ENCODE measurements at places on chromosomes 6 and 20.

DNA sequence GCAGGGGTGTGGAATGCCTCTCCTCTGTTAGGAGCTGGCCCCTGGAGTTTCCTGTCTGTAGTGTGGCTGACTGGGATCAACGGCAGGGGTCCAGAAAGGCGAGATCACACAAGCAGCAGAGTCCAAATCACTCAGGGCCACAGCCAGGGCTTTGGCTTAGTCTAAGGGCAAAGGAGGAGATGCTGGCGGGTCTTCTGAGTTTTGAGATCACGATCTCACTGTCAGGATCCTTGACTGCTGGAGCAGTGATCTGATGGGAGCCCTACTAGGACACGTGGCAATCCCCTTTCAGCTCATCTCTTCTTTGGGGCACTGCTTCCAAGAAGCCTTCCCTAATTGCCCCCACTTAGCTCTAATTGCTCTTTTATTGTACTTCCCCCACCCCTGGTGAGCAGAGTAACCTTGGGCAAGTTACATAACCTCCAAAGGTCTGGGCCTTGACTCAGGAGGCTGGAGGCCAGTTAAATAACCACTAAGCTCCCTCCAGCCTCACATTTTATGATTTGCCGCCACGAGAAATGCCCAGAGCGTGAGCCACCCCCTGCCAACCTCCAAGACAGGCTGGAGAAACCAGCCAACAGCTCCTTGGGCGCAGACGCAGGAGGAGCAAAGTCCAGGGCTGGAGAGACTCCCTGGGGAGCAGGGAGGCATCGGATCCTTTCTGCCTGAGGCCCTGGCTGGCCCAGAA lies 12.0 kb downstream of the KCNK5 start:
- H3K27ac ChIP-seq = peak overlapping the region; percentile 24
- H3K4me1 ChIP-seq = peaks cover 65% of the 10 kb centered on the region
- no peak for DNase-seq
- H3K36me3 ChIP-seq = peaks cover 79% of the 10 kb centered on the region
- no peaks in the 10 kb centered on the region for H3K27me3 ChIP-seq
- no peak overlapping the region for H3K4me3 ChIP-seq

DNA sequence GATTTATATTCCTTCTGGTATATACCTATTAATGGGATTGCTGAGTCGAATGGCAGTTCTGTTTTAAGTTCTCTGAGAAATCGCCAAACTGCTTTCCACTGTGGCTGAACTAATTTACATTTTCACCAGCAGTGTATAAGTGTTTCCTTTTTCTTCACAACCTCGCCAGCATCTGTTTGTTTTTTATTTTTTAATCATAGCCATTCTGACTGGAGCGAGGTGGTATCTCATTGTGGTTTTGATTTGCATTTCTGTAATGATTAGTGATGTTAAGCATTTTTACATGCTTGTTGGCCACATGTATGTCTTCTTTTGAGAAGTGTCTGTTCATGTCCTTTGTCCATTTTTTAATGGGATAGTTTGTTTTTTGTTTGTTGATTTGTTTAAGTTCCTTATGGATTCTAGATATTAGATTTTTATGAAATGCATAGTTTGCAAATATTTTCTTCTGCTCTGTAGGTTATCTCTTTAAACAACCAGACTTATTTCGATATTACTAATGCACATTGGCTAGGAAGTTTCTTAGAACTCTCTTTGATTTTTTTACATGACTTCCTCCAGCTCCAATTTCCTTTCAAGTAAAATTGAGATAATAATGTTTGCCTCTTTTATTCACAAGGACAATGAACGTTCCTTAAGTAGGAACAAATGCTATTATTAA lies 12.2 kb upstream of the VNN1 start:
- H3K27me3 ChIP-seq = no peaks in the 10 kb centered on the region
- peaks cover 18% of the 10 kb centered on the region for H3K4me1 ChIP-seq
- no peak overlapping the region for H3K27ac ChIP-seq
- DNase-seq = no peak
- H3K4me3 ChIP-seq = no peak overlapping the region
- no peaks in the 10 kb centered on the region for H3K36me3 ChIP-seq

DNA sequence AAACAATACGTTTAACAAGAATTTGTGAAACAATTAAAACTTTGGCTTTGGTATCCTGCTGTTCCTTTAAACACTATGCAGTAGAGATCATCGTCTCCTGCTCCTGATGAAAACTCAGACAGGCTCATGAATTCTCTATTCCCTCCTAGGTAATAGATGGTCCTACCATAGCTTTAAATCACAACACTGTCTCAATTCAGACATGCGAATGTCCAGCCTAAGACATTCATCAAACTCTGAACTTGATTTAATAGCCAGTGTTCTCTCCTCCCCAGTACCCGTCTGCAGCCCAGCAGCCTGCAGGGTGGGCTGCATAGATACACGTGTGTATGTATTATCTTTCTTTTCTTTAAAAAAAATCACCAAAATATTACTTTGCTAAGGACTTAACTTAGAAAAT lies 232.8 kb downstream of the TTLL2 start:
- no peaks in the 10 kb centered on the region for H3K27me3 ChIP-seq
- no peak overlapping the region for H3K27ac ChIP-seq
- no peaks in the 10 kb centered on the region for H3K36me3 ChIP-seq
- H3K4me3 ChIP-seq = no peak overlapping the region

DNA sequence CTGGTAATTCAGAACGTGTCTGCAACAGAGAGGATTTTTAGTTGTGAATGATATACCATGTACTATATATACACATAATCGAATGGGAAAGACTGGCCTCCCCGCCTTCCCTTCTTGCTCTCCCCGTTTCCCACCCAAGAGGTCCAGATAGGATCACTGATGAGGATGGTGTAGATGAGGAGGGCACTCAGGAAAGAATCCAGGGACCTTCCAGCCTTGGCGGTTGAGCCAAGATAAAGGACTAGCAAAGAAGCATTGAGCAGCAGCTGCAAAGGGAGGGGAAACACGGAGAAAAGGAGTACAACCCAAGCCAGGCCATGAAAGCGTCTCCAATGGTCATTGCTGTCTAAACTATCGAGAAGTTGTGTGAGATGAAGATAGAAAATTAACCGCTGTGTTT lies 84.0 kb upstream of the EXOC2 start:
- no peak for DNase-seq
- no peak overlapping the region for H3K27ac ChIP-seq
- no peaks in the 10 kb centered on the region for H3K4me1 ChIP-seq
- H3K27me3 ChIP-seq = peaks cover 39% of the 10 kb centered on the region
- H3K36me3 ChIP-seq = no peaks in the 10 kb centered on the region

- no peak for DNase-seq
- H3K4me3 ChIP-seq = no peak overlapping the region
- no peak overlapping the region for H3K27ac ChIP-seq
- H3K27me3 ChIP-seq = no peaks in the 10 kb centered on the region
Measured at GRCh38 chr20:15928946-15929345, 644.3 kb downstream of the KIF16B start.

DNA sequence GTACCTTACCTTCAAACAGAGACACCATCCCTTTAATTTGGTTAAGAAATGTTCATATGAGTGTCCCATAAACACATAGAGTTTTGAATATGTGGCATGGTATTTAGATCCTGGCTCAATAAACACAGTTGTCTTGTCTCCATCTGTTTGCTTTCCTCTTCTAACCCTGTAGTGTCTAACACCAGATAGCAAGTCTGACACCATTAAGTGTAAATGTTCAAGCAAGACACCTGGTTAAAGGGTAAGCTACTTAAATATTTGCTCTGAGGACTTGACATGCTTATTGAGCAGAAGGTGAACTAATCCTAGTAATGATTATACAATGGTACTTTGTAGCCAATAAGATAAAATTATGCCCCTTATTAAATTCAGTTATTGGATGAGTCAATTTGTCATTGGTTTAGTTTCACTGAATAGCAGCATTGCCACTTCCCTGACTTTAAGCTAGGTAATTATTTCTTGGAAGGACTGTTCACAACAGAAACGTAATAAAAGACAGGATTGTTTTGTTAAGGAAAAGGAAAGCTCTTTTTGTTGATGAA lies 26.9 kb upstream of the GOPC start:
- no peak overlapping the region for H3K27ac ChIP-seq
- peaks cover 3% of the 10 kb centered on the region for H3K36me3 ChIP-seq
- no peak for DNase-seq
- no peak overlapping the region for H3K4me3 ChIP-seq
- H3K27me3 ChIP-seq = peaks cover 6% of the 10 kb centered on the region

DNA sequence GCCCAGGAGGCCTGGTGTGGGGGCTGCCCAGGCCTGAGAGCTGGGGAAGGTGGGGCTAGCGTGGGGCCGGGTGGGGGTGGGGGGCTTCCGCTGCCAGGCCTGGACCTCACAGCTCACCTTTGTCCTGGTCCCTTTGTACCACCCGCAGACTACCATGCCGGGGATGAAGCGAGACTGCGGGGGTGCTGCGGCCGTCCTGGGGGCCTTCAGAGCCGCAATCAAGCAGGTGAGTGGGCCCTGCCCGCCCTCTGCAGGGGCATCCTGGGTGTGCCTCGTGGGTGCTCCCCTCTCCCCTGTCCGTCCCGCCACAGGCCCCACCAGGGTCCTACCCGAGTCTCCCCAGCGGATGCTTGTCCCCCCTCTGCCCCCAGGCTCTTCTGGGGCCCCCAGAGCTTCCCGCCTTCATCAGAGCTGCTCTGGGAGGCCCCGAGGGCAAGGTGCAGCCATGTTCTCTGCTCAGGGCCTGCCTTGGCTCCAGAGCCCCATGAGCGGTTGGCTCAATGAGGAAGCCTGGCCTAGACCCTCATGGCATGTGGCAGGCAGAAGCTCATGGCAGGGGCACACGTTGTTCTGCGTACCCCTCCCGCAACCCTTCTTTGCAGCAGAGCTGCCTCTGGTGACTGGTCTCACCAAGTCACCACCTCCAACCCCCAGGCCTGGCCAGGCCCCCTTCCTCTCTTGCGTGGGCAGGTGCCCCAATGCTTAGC lies 14.5 kb downstream of the NPEPL1 start:
- peak; percentile 5 for DNase-seq
- peaks cover 31% of the 10 kb centered on the region for H3K36me3 ChIP-seq
- H3K27ac ChIP-seq = no peak overlapping the region

GRCh38 chr20:13002251-13002650 lies 6.5 kb upstream of the SPTLC3 start:
- no peak overlapping the region for H3K27ac ChIP-seq
- no peak overlapping the region for H3K4me3 ChIP-seq
- H3K36me3 ChIP-seq = no peaks in the 10 kb centered on the region
- no peaks in the 10 kb centered on the region for H3K4me1 ChIP-seq
- H3K27me3 ChIP-seq = peaks cover 5% of the 10 kb centered on the region

DNA sequence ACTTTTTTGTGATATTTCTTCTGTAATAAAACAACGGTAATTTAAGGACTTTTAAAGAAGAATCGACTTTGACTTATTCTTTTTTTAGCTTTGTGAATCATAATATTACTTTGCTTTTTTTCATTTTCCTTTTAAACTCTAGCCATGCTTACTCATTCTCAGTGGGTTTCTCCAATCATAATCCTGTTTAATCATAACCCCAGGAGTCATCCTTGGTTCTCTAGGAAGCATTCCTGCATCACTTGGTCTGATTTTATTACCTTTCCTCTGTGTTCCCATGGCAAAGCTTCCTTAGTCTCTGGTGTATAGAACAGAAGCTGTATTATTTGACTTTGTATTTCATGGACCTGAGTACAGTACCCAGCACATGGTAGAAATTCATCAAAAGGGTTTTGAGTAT lies 223.5 kb downstream of the CDKAL1 start:
- no peaks in the 10 kb centered on the region for H3K27me3 ChIP-seq
- no peak overlapping the region for H3K27ac ChIP-seq
- DNase-seq = no peak
- peaks cover 18% of the 10 kb centered on the region for H3K36me3 ChIP-seq

DNA sequence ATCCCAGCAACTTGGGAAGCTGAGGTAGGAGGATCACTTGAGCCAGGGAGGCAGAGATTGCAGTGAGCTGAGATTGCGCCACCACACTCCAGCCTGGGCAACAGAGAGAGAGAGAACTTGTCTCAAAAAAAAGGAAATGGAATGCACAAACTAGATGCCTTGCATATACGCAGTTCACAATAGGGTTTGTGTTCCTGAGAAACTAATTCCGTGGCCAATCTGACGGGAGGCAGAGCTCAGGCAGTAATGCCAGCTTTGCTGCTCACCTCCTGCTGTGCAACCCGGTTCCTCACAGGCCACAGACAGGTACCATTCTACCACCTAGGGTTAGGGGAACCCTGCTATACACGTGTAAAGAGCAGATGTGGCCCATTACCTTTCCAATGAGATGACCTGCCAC lies 1.4 kb downstream of the CDK5RAP1 start:
- no peak for DNase-seq
- H3K27ac ChIP-seq = no peak overlapping the region
- H3K4me1 ChIP-seq = peaks cover 30% of the 10 kb centered on the region
- peak overlapping the region; percentile 98 for H3K4me3 ChIP-seq

Measured in activated T-helper 2 cell treated with anti-CD3 and anti-CD28 coated beads, Interferon-gamma antibody, Interleukin-2, Interleukin-4, amounts not matched to agents 10 μg/mL and 5 μg/mL and 100 μg/mL, durations not matched to agents 14 hours and 24 hours and 36 hours (primary cell).